ENCODE measurements at places on chromosomes 4 and X.

GRCh38 chr4:8703857-8704495 lies 111.4 kb downstream of the CPZ start:
- no peak for DNase-seq

- DNase-seq = no peak
Observed at GRCh38 chr4:5278213-5278612, 226.9 kb downstream of the STK32B start.

- DNase-seq = no peak
Observed at GRCh38 chr4:126794363-126794762, 838.4 kb upstream of the INTU start.

GRCh38 chrX:6683353-6683752 lies 148.4 kb upstream of the VCX3A start:
- DNase-seq = no peak

GRCh38 chr4:141458501-141458900 lies 177.9 kb upstream of the IL15 start:
- no peak for DNase-seq

- DNase-seq = no peak
Observed at GRCh38 chr4:188002751-188003150, 7.2 kb downstream of the ZFP42 start.

GRCh38 chr4:186700746-186701145 lies 22.9 kb downstream of the FAT1 start:
- DNase-seq = no peak

- no peak for DNase-seq
Observed at GRCh38 chr4:6781561-6781960, 966 bp upstream of the KIAA0232 start.

DNA sequence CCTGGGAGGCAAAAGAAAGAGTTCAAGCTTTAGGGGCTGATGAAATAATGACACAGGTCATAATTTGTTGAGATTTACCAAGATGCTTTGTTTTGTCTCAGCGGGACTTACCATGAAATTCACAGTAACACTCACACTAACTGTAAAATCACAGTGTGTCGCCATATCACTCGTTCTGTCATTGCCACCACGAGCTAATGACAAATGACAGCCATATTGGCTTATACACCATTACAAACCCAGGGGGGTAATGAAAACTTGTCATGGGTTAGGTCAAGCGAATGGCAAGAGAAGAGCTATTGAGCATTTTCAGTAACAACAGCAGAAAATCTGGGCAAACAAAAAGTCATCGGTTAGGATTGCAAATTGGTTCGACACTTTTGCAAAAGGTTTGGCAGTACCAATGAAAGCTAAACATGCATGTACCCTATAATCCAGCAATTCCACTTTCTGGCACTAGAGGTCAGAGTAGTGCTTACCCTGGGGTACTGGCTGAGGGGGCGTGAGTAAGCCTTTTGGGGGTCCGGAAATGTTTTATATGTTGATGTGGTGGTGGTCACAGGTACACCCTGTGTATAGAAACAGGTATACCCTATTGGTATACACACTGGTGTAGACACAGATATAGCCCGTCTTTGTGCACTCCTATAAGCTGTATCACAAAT lies 83.9 kb upstream of the RAI2 start:
- peak; percentile 43 for DNase-seq

DNA sequence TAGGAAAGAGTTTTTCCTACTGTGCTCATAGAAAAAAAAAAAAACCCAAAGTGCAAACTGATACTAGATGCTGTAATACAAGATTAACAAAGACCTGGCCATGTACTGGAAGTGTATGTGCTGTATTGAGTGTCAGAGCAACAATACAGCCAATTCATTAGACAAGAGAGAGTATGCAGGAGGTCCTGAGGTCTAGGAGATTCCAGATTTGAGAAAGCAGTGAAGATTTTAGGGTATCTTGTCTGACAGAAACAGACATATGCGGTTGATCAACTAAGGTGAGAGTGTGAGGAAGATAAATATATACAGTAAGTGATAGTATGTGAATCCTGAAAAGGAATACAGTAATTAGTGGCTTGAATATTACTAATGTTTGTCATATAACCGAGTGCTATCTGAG lies 3.0 kb downstream of the GPR174 start:
- DNase-seq = peak; percentile 3

- no peak for DNase-seq
Observed at GRCh38 chr4:107906458-107907100, 24.8 kb upstream of the CYP2U1 start.

DNA sequence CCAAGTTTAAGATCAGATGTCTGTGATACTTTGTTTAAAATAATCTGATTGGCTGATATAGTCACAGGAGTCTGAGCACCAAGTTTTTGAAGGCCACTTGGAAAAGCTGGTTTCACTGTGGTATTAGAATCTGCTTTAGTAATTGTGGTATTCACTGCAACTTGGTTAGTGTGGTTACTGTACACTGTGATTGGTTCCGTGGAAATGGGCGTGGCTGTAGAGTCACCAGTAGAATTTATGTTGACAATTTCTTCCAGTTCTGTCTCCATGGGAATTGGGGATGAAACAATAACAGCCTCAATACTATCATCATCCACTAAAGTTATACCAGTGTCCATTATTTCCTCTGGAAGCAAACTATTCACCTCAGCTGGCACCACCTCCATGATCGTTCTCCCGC lies 26.2 kb downstream of the LIN54 start:
- peak; percentile 36 for DNase-seq
